ENCODE measurements at places on chromosomes 7 and 10.

DNA sequence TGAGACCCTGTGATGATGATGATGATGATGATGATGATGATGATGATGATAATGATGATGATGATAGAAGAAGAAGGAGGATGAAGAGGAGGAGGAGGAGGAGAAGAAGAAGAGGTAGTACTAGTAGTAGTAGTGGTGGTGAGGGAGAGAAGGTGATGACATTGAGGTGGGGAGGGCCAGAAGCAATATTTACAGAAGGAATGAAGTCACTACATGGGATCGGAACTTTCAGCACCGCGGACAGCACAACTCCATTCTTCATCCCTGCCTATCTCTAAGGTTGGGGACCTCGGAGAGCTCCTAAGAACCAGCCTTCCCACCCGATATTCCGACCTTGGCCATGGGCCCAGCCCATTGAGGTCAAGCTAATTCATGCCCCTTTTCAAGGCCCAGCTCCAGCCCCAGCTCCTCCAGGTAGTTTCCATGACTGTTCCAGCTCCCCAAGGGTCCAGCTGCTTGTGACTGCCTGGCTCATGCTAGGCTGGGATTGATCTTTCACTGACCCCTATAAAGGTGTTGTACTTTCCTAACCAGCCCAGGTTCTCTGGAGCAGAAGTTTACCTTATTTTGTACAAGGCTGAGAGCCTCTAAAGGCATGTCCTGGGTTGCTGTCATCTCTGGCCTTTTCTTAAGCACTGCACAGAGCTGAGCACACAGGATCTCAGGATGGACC, 10.3 kb downstream of the CRHR2 start:
- DNase-seq: no peak

GRCh38 chr10:99667108-99667751, 7.9 kb downstream of the ENTPD7 start:
- no peak for DNase-seq

DNA sequence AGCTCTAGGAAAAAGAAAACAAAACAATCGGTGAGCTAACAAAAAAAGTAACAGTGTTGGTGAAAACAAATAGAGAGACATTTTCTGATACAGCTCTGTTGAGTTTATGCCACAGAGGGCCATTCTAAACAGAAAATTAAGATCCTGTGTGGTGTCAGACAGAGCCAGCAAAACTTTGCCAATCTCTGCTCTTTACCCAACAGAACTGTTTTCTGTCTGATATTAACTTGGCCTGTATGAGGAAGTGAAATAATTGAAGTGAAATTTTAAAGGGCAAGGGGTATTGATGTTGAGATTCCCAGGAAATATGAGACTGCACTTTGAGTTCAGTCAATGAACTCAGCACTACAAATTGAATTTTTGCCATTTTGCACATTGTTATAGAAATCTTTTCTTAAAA, 101.0 kb downstream of the AOAH start:
- DNase-seq: no peak

DNA sequence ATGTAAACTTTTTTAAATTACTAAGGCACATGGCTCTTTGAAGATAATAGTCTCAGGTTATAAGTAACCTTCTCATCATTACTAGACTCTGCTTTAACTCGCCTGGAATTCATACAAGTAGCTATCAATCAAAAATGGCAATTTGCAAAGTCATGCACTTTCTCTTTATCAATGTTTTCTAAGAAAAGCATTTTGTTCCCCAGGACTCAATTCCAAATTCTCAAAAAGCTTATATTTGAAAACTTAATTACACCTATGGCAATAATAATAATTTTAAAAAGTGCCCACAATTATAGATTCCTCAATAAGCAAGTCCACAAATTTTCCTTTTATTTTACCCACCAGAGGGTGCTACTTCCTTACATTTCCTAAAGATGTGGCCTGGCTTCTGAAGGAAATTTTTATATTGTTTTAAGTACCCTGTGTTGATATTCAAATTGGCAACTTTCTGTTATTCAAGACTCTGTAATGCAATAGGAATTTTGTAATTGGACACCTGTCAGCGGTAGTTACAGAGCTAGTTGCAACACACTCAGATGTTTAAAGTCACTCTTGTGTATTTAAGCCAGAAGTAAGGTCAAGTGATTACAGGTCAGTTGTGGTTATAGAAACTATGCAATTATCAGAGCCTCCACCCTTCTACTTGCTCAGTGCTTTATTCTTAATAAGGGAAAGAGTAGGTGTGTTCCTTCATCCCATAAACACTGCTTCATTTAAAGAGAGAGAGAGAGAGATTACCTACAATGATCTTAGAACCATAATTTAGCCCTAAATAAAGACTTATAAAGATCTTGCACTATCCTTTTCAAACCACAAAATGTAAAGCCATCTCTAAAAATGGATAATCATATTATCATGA, 47.1 kb upstream of the HYAL4 start:
- DNase-seq: no peak

GRCh38 chr7:50851891-50852290, 69.2 kb upstream of the GRB10 start:
- no peak for DNase-seq

DNA sequence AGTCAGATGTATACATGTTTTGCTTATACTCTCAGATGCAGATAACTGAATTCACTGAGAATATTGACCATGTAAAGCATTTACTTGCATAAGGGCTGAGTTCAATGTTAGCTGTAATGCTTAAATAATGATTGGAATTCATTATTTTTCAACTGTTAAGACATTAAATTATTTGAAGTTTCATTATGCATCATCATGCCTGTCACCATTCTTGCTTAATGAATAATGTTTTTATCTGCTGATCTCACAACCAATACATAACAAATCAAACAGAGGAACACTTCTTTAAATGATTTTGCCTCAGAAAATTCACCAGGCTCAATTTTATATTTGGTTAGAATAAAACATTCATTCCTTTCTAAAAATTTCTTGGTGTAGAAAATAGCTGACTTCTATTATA, 233.4 kb downstream of the GPR37 start:
- no peak for DNase-seq

GRCh38 chr10:113221756-113222168, 271.7 kb downstream of the TCF7L2 start:
- no peak for DNase-seq

- no peak for DNase-seq
Measured at GRCh38 chr10:24344695-24345463, 135.9 kb downstream of the KIAA1217 start.

- DNase-seq: no peak
Measured at GRCh38 chr10:43437141-43437870, 395 bp downstream of the ZNF487 start.

GRCh38 chr10:70466951-70467350, 11.6 kb upstream of the PALD1 start:
- DNase-seq: no peak

DNA sequence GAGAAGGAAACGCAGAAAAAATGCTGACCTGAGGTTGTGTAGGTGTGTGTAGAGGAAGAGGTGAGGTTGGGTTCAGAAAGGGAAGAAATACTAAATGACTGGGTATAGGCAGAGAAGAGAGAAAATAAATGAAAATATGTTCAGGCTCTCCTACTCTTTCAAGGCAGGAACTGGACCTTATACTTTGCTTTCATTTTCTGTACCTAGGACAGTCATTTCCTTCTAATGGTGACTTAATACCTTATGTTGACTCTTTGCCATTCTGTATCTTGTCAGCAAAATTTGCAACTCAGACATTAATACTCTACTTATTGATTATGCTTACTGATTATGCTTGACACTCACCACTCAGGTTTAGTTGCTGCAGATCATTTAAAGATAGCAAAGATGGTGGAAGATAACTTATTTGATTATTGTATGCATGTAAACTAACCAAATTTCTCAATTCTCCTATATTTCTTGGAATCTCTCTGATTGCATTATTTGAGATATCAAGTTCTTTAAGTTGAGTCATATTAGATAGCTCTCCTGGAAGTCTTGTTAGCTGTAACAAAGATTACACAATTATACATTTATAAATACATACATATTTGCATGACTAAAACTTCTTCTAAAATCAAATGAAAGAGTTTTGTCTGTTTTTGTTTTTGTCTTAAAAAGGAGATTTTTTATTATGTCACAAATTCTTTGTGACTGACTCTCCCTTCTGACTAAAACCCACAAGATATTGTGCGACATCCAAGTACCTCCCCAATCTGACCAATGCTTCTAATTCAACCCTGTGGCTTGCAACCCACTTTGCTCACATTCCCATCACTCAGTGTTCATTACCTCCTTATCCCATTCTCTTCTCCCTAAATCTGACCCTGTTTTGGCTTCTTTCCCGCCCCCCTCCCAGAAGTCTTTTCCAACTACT, 20.0 kb downstream of the LRRD1 start:
- no peak for DNase-seq

DNA sequence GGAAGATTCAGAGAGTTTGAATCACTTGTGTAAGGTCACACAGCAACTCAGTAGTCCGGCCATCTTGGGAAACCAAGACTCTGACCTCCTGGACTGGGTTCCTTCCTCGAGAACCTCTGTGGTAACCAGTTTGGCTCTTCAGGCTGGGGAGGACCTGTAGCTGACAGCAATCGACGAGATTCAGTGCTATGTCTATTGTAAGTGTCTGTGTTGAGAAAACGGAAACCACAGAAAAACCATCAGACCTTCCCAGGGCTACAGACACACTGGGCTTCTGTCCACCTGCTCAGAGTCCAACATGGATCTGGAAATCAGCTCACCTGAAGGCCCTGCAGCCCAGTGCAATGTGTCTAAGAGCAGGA, 403.7 kb downstream of the RPS24 start:
- no peak for DNase-seq

GRCh38 chr10:86861351-86861750, 96.1 kb downstream of the MMRN2 start:
- no peak for DNase-seq

DNA sequence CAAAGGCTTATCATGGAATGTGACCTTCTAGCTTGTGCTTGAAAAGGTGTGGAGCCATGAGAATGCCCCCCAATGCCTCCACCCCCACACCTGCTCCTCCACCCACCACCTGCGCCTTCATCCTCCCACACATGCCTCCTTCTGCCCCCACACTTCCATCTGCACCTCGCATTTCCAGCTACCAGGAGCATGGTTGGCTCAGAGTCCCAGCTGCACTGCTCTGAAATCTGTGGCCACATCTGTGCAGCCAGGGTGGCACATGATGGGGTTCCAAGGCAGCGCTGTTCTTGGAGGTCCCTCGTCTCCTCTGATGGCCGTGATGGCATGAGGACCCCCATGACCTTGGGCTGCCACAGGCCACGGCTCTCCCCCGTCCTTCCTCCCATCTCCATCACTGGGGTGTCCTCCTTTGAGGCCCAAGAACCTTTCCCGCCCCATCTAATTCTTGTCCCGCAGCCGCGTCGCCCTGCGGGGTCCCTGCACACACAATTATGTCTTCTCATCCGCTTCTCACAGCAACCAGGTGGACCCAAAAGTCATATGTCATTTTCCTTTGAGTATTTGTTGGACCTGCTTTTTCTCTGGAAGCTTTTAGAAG, 40.6 kb upstream of the CNPY1 start:
- no peak for DNase-seq

GRCh38 chr7:120842121-120842621, 15.8 kb downstream of the TSPAN12 start:
- no peak for DNase-seq

DNA sequence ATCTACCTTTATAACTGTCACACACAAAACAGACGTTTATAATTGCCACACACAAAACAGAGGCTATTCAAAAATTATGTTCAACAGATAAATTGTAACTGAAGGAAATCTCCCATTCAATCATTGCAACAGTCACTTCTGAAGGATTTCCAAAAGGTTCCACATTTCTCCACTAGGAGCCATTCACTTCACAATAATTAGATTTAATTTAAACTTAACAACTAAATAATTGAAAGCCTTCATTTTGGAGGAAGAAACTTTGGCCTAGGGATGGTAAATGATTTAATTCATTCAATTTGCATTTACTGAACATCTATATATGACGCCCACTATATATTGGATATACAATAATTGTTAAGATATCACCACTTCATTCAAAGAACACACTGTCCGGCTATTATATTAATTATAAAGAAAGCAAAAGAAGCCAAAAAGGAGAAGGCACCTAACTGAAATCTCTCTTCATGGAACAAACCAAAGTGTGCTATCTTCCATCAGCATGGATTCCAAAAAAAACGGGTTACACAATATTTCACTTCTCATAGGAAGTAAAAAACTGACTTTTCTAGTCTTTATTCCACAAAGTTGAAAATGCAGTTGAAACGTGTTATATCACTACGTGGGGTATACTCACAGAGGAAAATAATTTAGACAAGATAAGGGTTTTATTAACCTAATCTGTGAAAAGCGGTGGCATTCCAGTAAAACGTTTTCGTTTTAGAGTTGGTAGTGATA, 1.7 kb downstream of the ATAD1 start:
- no peak for DNase-seq

DNA sequence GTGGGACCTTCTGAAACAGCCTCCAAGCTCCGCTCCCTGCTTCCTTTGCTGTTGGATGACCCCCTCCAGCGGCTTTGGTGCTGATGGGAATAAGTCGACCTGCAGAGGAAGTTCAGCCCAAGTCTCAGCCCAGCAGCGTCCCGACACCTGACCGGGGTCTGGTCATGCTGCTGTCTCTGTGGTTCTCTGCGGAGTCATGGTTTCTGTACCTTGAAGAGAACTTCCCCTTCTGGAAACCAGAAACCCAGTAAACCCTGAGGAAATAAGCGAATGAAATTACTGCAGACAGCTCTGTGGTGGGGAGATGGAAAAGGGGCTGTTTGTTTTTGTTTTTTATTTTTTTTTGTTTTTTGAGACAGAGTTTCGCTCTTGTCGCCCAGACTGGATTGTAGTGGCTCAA, 18.3 kb upstream of the ZNF12 start:
- DNase-seq: no peak

DNA sequence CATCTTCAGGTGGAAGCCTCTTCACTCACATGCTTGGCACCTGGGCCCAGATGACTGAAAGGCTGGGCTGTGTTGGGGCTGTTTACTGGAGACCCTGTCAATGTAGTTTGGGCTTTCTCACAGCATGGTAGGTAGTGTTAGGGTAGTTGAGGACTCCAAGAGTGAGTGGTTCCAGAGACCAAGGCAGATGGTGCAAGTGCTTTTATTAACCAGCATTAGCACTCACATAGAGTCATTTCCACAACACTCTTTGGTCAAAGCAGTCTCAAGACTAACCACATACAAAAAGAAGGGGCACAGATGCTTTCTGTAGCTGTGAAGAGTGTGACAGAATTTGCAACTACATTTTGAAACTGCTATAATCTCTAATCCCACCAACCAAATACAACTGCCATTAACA, 135.0 kb downstream of the RTKN2 start:
- no peak for DNase-seq

- DNase-seq: no peak
Measured at GRCh38 chr7:92988051-92988450, 129.7 kb downstream of the SAMD9 start.

Measured in NCI-H187 (cell line).